ENCODE measurements at places on chromosomes 5 and 9.
A peak's percentile ranks its signal among the peaks of the same experiment; 100 is the strongest.

GRCh38 chr9:134936346-134937163, 18.8 kb upstream of the FCN1 start:
- no peaks in the 10 kb centered on the region for H3K36me3 ChIP-seq
- no peaks in the 10 kb centered on the region for H3K27me3 ChIP-seq
- H3K27ac ChIP-seq, result no peak overlapping the region
- no peak for DNase-seq

DNA sequence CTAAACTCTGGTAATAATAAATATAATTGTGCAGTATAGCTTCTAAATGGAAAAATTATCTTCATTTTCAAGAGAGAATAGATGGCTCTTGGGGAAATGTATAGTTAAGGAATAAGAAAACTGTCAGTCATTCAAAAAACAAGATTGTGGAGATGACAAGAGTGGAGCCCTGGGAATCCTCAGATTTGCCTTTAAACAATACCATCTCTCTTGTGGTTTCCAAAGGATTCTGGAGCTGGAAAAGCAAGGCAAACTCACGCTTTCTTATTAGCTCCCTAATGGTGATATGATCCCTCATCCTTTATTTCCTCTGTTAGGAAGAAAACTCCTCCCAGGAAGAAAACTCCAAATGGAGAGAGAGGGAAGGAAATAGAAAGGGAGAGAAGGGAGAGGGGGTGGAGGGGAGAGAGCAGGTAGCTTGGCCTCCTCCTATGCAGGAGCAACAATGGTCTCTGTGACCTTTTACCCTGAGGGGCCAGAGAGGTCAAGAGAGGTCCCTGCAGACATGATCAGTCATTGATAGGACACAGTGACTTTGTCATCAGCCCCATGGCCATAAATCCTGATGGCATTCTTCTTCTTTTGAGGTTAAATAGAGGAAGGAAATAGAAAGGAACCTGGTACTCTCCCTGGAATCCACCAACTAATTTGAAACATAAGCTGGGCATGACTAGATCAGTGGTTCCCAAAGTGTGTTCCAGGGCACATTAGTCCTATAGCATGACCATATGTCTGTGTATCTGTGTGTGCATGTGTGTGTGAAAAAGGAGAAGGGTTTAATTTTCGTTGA, 312.2 kb downstream of the ARRDC3 start:
- H3K4me1 ChIP-seq, result peaks cover 10% of the 10 kb centered on the region
- H3K27me3 ChIP-seq, result no peaks in the 10 kb centered on the region
- H3K36me3 ChIP-seq, result no peaks in the 10 kb centered on the region
- no peak for DNase-seq

DNA sequence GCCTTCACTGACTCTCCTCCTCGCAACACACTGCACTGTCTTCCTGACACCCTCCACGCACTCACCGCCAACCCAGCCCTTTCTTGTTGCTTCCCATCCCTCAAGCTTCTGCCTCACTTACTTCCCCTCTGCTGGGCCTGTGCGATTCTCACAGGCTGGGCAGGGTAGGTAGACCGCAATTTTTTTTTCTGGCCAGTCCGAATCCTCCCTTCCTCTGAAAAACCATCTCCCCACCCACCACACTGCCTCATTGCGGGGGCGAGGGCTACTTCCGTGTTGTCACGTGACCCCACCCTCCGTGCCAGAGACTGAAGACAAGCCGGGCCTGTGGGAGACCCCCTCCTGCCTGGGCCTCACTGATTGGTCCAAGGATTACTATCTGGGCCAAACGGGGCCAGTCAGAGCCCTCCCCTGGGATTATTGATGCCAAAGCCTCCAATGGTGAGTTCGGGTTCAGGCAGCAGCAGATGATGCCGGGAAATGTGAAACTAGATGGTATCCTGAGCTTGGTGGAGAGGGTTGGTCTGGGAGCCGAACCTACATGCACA, 73.1 kb downstream of the STK10 start:
- H3K4me1 ChIP-seq, result peaks cover 30% of the 10 kb centered on the region
- H3K4me3 ChIP-seq, result no peak overlapping the region
- no peak for DNase-seq

GRCh38 chr9:8633784-8634183, 834.2 kb upstream of the DMAC1 start:
- DNase-seq, result no peak
- H3K4me1 ChIP-seq, result no peaks in the 10 kb centered on the region
- H3K27me3 ChIP-seq, result no peaks in the 10 kb centered on the region

DNA sequence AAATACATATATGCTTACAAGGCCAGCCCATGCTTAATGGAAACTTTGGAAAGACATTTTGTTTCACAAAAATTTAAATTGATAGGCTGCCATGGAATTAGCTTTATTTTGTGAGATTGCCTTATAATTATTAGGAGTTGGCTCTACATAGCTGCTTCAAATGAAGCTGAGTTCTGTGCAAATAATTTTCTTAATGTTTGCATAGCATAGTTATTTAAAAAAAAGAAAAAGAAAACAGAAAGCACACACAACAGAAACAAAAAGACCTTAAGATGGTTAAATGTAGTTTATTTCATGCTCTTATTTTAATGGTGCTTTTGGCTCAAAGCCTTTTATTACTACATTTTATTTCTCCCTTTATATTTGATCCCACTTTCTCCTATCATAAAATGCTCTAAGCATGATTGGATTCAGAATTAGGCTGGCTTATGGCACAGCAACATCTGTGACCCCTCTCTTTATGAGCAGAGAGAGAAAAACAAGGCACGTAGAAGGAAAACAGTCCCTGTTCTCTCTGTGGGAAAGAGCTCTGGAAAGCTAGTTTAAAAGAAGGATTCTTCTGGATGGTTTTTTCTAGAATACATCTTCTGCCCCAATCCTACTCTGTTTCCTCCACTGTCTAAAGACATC, 530.5 kb downstream of the NTRK2 start:
- peak overlapping the region; percentile 58 for H3K27ac ChIP-seq
- H3K36me3 ChIP-seq, result no peaks in the 10 kb centered on the region
- H3K4me3 ChIP-seq, result no peak overlapping the region
- peaks cover 23% of the 10 kb centered on the region for H3K4me1 ChIP-seq

DNA sequence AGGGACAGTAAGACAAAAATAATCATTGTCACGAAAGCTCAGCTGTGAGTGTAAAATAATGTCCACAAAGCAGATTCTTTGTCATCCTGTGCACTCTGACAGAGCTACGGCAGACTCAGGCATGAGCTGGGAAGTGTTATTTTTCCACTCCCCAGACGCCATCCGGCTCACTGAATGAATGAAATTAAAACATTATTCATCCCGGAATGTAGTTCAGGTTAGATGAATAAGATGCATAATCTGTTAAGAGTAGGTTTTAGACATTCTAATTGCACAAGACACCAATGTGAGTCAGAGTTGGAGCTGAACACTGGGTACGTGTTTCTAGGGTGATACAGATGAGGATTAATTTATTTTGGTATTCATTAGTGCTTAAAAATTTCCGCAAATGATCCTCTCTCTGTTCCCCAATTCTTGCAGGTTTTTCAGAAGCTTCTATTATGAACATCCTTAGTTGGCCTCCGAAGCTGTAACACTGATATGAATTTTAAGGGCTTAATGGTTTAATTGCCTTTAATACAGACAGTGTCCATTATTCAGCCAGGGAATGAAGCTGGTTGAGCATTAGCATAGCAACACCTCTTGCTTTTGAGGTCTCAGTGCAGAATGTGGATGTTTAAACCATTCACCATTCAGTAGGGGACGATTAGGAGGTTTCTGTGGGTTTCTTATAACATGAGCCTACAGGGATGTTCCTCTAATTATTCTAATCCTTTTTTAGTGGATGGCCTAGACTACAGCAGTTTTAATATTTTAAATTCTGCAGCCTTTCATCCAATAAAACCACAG, 65.6 kb upstream of the FRRS1L start:
- H3K27me3 ChIP-seq, result no peaks in the 10 kb centered on the region
- no peaks in the 10 kb centered on the region for H3K4me1 ChIP-seq
- no peak overlapping the region for H3K27ac ChIP-seq
- no peaks in the 10 kb centered on the region for H3K36me3 ChIP-seq
- no peak for DNase-seq

- no peaks in the 10 kb centered on the region for H3K27me3 ChIP-seq
- peaks cover 64% of the 10 kb centered on the region for H3K4me1 ChIP-seq
- H3K4me3 ChIP-seq, result no peak overlapping the region
- DNase-seq, result no peak
These were observed 48.8 kb upstream of the CD180 start for GRCh38 chr5:67245259-67245846.

- H3K4me3 ChIP-seq, result no peak overlapping the region
- H3K36me3 ChIP-seq, result no peaks in the 10 kb centered on the region
- no peak for DNase-seq
- peak overlapping the region; percentile 52 for H3K27ac ChIP-seq
- H3K4me1 ChIP-seq, result no peaks in the 10 kb centered on the region
These were observed 127.9 kb upstream of the TARS1 start for GRCh38 chr5:33312571-33313549.

- no peaks in the 10 kb centered on the region for H3K4me1 ChIP-seq
- no peak overlapping the region for H3K4me3 ChIP-seq
- H3K36me3 ChIP-seq, result no peaks in the 10 kb centered on the region
- DNase-seq, result no peak
- no peaks in the 10 kb centered on the region for H3K27me3 ChIP-seq
These were observed 199.3 kb upstream of the PTGER4 start for GRCh38 chr5:40480392-40480791.

- H3K4me1 ChIP-seq, result no peaks in the 10 kb centered on the region
- no peaks in the 10 kb centered on the region for H3K27me3 ChIP-seq
- no peaks in the 10 kb centered on the region for H3K36me3 ChIP-seq
- H3K4me3 ChIP-seq, result no peak overlapping the region
- no peak for DNase-seq
- no peak overlapping the region for H3K27ac ChIP-seq
These were observed 72.3 kb downstream of the XRCC4 start for GRCh38 chr5:83149671-83150070.
